Fibroblast of mammary gland (primary cell): ENCODE measurements at places on chromosomes 5 and 9.
A peak's percentile ranks its signal among the peaks of the same experiment; 100 is the strongest.

GRCh38 chr5:122858451-122858850 lies 13.0 kb downstream of the SNX24 start:
- DNase-seq, result peak; percentile 31

- DNase-seq, result peak; percentile 54
Observed at GRCh38 chr9:34190996-34191892, 12.4 kb downstream of the UBAP1 start.

GRCh38 chr9:99690573-99690972 lies 131.1 kb upstream of the NR4A3 start:
- no peak for DNase-seq

DNA sequence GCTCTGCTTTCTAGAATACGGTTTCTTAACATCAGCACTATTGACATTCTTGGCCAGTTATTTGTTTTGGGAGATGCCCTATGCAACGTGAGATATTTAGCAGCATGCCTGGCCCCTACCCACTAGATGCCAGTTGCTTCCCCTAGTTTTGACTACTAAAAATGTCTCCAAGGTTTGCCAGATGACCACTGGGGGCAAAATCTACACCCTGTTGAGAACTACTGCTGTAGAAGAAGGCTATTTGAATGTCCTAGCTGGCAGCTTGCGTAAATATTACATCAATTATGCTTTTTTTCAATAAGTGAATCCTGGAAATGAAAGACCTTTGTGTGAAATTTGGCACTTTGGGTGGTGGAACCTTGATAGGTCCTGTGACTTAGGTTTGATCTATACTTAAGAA lies 5.0 kb downstream of the NCBP1 start:
- DNase-seq, result no peak

GRCh38 chr9:134980516-134980915 lies 62.8 kb upstream of the FCN1 start:
- no peak for DNase-seq
